Stimulated activated CD4-positive, alpha-beta T cell treated with anti-CD3 and anti-CD28 coated beads, Interleukin-15, amount 100 ng/mL, for 1 hour (primary cell): ENCODE measurements at places on chromosomes 11 and 22.

DNA sequence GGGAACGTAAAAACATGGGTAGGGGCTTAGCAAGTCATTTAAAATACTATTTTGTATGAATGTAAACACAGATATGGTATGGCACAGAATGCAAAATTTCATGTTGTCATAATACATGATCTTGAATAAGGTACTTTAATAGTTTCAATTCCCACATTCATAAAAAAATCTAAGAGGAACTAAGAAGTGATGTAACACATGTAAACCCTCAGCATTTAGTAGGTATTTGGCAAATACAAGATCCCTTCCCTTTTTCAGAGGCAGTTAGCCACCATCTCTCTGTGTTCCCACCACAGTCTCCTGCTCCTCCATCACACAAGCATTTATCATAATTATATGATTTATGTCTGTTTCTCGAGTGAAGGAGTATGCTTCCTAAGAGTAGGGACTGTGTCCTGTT, 251.8 kb downstream of the TENM4 start:
- no peak for DNase-seq

DNA sequence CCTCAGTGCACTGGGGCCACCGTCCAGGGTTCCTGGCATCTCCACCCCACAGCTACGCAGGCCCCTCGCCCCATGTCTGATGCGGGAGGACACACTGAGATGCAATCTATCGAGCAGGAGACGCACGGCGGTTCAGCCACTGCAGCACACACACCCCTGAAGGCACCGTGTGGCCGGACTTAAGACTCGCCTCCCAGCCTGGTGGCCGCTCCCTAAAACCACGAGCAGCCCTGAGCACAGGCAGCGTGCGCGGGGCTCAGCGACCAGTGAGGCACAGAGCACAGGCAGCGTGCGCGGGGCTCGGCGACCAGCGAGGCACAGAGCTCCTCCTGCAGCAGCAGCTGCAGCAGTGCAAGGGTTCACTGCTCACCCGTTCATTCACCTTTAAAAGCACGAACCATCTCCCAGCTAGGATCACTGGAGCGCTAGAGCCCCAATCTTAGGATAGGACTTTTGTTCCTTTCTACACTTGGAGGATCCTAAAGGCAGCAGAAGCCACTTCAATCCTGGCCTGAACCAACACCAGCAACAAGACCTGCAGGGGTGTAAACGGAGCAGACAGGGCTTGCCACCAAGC, 31.4 kb downstream of the TOLLIP start:
- DNase-seq = no peak

DNA sequence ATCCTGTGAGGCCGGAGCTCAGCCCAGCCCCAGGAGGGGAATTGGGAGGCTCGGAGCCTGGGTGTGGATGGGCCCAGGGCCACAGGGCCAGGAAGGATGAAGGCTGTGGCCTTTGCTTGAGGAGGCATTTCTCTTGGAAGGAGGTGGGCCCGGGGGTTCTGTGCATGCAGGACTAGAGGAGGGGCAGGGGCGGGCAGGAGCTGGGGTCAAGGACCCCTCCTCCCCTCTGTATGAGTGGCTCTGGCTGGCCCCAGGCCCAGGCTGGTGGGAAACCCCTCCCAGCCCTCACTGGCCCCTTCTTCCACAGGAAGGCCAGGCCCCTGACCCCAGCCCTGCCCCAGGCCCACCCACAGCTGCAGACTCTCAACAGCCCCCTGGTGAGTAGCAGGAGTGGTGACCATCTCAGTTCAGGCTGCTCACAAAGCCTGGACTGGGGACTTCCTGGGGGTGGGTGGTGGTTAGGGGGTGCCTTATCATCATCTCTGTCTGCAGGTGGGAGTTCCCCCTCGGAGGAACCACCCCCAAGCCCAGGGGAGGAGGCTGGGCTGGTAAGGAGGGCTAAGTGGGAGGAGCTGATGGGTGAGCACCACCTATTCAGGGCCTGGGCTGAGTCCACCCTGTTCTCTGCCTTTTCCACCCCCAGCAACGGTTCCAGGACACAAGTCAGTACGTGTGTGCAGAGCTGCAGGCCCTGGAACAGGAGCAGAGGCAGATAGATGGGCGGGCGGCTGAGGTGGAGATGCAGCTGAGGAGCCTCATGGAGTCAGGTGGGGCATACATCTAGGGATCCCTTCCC, 6.0 kb downstream of the KCNK7 start:
- DNase-seq = no peak

GRCh38 chr22:22687638-22688500, 43.5 kb downstream of the GGTLC2 start:
- DNase-seq = no peak

- DNase-seq = no peak
Observed at GRCh38 chr11:4523666-4524065, 21.3 kb upstream of the OR52M1 start.

DNA sequence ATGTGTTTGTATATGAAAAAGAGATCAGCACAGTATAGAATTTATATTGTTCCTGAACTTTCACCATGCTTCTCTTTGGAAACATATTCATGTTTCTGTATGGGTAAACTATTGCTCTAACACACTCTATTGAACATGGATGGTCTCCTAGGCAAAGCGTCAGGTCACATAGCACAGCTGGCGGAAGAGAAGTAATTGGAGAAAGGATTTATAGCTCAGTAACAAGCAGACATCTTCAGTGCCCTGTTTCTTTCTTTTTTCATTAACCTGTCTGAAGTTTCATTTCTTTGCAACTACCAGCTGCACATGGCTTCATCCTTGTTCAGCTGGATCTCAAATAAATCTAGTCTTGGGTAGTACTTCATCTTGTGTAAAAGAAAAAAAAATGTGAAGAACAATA, 84.4 kb upstream of the TRPC6 start:
- no peak for DNase-seq

GRCh38 chr22:46971099-46971763, 208.8 kb downstream of the TBC1D22A start:
- no peak for DNase-seq

- no peak for DNase-seq
Observed at GRCh38 chr22:43985532-43985931, 30.3 kb downstream of the SAMM50 start.

- no peak for DNase-seq
Observed at GRCh38 chr11:134761926-134762247, 349.8 kb upstream of the B3GAT1 start.

DNA sequence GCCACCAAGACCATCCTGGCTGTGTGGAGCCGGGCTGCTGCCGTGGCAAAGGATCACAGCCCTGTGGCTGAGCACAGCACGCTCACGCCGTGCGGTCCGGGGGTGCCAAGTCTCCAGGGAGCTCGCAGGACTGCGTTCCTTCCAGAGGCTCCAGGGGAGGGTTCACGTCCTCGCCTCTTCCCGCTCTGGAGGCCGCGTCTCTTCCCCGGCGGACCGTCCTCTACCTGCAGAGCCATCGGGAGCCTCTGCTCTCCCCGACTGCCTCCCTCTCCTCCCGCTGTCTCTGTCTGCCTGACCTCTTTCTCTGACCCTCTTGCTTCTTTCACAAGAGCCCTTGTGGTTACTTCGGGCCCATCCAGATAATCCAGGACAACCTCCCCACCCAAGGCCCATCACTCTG, 11.4 kb upstream of the MUC5AC start:
- no peak for DNase-seq

DNA sequence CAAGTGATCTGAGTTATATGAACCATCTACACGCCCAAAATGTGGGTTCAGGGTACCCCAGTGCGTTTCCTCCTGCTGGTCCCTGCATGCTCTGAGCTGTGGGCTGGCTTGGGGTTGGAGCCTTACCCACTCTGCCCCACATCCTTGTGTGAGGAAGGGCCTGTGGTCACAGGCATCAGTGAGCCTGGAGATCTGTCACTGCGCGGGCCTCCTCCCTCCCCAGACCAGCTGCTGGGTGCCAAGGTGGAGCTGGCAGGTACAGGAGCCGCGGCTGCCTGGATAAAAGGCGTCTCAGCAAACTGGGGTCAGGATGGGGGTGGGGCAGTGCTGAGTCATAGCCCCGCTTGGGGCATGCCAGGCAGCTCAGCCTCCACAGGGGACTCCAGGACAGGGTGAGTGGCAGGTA, 17.9 kb downstream of the GNAZ start:
- no peak for DNase-seq

DNA sequence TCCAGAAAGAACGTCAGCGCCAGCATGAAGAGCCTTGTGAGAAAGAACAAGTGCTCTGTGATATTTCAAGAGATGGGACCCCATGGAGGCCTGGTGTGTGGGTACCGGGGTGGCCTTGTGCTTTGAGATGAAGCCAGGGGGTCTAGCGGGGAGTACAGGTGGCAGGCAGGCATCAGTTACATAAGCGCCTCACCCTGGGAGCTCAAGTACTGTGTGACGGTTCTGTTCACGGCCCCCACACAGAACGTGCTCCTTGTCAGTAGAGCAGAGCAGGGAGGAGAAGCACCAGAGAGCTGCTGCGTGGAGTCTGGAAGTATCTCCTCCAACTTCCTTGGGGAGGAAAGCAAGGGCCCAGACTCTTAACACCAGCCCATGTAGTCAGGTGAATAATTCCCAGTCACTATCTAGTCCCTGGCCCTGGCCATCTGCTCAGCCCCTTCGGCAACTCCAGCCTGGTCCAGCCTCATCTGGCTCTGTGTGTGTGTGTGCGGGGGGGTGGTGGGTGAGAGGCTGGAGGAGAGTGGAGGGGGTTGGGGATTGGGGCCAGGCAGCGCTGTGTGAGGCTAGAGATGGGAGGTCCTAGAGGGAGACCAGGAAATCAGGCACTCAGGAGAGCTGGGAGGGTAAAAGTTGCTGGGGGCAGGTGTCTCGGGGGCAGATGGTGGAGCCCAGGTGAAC, 32.4 kb downstream of the MCM5 start:
- DNase-seq = no peak

GRCh38 chr22:32796865-32797573, 4.5 kb upstream of the TIMP3 start:
- peak; percentile 22 for DNase-seq
